ENCODE measurements at places on chromosomes 6 and 20.

- DNase-seq = no peak
Observed at GRCh38 chr6:11416936-11417576, 120.5 kb upstream of the TMEM170B start.

DNA sequence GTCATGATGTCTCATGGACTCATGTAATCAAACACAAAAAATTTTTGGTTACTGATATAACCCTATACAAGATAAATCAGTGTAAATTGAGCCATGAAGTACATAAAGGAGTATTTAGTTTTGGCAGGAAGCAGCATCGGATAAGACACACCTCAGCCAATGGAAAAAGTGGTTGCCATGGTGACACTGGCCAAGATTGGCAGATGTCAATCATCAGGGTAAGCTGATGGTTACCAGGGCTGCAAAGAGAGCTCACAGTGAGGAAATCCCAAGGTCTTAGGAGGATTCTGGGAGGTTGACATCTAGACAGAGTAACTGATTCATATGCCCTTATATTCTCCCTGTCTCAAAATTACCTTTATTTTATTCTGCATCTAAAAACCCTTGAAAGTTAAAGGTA lies 203.8 kb upstream of the PCSK2 start:
- no peak for DNase-seq

DNA sequence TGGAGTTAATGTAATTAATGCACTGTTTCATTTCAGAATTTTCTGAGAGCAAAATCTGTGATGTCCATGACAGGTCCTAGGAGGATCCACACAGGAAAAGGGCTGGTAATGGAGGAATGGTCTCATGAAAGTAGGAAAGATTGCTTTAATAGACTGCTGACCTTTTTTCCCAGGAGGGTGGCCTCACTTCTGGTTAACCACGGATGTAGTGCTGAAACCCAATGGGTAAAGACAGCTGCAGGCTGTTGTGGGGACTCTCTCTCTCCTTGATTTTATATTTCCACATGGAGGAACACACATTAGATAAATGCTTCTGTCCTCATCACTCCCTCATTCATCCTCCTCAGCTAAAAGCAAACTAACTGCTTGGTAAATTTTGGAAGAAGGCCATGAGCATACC lies 23.6 kb upstream of the RIPOR2 start:
- no peak for DNase-seq

- DNase-seq = no peak
Observed at GRCh38 chr20:39124064-39124463, 161.9 kb downstream of the DHX35 start.

- no peak for DNase-seq
Observed at GRCh38 chr20:63331741-63332400, 29.3 kb downstream of the CHRNA4 start.

DNA sequence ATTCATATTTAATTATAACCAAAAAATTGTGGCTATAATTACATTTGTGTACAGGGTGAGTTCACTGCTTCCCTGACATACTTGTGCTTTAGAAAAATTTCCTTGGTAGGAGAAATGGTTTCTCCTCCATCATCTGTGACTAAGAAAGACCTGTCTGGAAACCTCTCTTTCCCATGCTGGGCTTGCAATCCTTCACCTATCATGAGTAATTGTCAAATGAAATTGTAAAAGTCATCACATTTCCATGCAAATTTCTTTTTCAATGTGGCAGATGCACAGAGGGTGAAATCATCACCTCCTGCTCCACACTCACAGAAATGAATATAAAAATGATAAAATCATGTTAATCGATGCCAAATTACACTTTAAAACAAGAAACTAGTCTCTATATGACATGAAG lies 1.5 kb upstream of the SIRPB1 start:
- DNase-seq = no peak

GRCh38 chr6:111185954-111186353 lies 98.7 kb downstream of the SLC16A10 start:
- DNase-seq = no peak

GRCh38 chr6:168093634-168094033 lies 14.6 kb upstream of the FRMD1 start:
- DNase-seq = no peak

DNA sequence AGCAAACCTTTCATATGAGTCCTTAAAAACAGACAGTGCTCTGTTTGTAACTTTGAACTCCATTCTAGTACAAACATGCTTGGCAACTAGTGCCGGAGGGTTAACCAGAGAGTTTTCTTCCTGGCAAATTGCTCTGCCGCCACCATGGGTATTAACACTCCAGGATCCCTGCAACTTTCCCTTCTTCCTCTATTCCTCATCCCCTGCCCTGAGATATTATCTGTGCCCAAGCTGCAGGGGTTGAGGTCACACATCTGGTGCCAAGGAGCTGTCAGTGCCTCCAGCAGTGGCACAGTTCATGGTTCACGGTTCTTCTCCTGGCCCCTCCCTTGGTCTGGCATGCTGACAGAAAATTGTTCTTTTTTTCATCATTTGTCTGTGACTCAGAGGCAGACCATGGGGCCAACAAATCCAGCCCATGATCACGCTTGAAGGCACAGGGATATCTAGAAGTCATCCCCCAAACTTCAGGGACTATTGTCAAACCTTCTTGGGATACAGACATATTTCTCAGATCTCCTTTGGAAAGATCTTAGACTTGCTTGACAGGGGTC lies 77.5 kb downstream of the ATXN1 start:
- no peak for DNase-seq

DNA sequence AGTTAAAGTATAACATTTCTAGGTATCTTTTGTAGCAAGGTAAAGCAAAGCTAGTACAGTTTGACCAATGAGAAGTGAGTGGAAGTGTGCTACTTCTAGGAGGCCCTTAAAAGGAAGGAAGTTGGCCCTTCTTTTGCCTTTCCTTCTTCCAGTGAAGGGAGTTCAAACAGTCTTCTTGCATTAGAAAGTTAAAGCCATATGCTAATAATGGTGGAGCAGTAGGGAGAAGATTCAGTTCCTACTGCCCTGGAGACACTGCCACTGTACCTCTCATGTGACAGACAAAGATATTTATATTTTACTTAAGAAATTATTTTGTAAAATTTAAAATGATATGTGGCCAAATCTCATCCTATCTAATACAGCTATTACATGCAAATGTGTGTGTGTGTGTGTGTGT lies 26.0 kb upstream of the RCAN2 start:
- no peak for DNase-seq

GRCh38 chr6:27334141-27334540 lies 22.1 kb upstream of the POM121L2 start:
- DNase-seq = no peak

- DNase-seq = no peak
Observed at GRCh38 chr20:49290608-49291191, 12.8 kb upstream of the ZNFX1 start.

- no peak for DNase-seq
Observed at GRCh38 chr6:119887666-119888065, 538.1 kb upstream of the MAN1A1 start.

DNA sequence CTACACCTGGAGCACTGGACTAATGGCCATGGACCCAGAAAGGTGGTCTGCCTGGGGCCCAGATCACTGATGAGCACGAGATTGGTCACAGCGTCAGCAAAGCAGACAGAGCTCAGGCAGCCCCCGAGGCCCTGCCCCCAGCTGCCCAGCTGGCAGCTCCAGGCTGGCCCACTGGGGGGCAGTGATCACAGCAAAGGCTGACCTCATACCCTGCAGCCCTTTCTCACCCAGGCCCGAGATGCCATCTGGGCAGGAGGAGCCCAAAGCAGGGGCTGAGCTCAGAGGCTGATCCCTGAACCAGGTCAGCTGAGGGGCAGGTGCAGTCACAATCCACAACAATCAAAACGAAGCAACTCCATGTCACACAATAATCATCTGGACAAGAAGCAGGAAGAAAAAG lies 4.1 kb downstream of the MAP1LC3A start:
- no peak for DNase-seq

- DNase-seq = no peak
Observed at GRCh38 chr6:149359440-149359839, 40.6 kb upstream of the SUMO4 start.
